A673 (cell line): ENCODE measurements at places on chromosomes 1 and 21.
A peak's percentile ranks its signal among the peaks of the same experiment; 100 is the strongest.

GRCh38 chr1:24381256-24381655 lies 32.3 kb downstream of the STPG1 start:
- no peak for DNase-seq

DNA sequence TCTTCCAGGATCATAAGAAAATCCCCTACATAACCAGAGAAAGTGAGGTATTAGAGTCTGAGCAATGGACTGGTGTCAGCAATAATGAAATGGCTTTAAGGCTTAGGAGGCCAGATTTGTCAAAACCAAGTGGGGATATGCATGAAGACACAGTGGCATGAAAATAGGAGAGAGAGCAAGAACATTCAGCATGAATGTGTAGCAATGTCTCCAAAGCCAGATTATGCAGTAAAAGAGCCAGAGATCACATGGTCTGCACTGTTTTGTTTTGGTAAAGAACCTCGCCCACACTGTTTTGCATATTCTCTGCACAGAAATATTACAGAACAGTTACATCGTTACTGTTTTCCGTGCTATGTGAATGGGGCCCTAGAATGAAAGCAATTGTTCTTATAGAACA lies 589.4 kb downstream of the PLPP3 start:
- no peak for DNase-seq

DNA sequence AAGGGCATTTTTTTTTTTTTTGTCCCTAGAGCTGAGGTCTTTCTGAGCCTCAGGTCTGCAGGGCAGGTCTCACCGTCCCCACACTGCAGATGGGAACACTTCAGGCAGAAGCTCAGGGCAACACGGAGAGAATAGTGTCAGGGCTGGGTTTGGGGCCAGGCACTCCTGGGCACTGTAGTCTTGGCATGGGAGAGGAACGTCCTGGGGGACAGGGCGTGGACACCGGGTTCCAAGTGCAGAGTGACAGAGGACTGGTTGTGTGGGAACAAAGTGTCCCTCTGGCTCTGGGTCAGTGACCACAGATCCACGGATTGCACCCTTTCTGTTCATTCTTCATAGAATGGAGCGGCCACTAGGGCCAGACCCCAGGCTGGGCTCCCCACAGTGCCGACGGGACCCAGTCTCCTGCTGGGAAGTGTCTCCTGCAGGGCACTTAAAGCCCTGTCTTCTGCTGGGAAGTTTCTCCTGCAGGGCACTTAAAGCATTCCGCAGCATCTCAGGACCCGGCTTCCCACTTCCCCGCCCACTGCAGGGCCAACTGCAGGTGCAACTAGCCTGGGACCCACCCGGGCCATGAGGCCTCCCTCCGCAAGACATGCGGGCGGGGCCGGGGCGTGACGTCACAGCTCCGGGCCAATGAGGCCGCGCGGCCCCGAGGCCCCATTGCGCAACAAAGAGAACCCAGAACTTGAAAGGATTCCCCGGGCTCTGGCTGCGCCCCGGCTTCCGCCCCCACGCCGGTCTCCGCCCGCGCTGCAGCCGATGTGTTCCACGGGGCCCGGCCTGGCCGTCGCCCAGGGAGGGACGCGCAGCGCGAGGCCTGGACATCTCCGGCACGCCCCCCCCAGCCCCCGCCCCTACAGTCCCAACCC lies 1.2 kb downstream of the GPR153 start:
- peak; percentile 87 for DNase-seq

DNA sequence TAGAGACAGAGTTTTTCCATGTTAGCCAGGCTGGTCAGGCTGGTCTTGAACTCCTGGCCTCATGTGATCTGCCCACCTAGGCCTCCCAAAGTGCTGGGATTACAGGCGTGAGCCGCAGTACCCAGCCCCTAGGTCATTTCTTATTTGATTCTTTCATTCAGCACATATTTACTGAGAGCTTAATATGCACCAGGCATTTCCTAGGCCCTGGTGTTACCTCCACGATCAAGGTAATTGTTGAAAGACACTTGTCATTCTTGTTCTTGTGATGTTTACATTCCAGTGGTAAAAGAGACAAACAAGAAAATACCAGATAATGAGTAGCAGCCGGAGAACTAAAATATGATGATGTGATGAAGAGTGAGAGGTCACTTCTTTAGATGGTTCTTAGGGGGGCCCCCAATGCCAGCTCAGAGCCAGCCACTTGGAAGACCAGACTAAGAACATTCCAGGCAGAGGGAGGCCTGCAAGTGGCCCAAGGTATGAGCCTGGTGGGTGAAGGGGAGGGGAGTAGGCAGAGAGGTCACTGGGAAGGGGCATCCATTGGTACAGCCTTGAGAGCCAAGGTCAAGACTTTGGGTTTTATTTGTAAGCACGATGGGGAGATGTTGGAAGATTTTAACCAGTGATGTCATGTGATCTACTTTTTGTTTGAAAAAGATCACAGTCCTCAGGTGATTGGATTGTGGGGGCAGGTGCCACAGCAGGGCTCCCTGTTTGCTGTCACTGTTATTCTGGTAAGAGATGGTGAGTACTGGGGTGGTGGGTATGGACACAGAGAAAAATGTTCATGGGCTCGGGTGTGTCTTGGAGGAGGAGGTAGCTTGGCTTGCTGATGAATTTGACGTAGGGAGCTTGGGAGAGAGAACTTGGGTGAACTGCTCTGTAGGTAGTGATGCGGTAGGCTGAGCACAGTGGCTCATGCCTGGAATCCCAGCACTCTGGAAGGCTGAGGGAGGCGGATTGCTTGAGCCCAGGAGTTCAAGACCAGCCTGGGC lies 18.7 kb downstream of the UBE2Q1 start:
- no peak for DNase-seq

- DNase-seq = no peak
Measured at GRCh38 chr1:232188318-232188717, 441.6 kb downstream of the SIPA1L2 start.

GRCh38 chr1:101073836-101074235 lies 48.3 kb upstream of the DPH5 start:
- no peak for DNase-seq

GRCh38 chr1:64425521-64425920 lies 44.4 kb upstream of the CACHD1 start:
- DNase-seq = no peak

DNA sequence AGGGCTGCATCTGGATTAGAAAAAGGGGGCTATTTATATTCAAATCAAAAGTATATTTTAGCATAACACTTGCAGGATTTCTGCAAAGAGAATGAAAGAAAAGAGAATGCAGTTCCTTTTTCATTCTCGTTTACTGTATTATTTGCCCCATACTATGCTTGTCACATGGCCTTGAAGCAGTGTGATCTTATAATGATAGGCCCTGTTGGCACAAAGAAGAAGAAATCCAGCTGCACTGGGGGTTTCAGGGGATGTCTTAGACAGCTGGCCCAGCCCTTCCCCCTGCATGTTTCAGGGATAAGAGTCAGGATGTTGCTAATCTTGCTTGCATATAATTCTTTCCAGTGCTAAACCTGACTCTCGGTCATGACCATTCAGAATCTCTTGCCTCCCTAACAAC lies 369.5 kb downstream of the SEC16B start:
- peak; percentile 29 for DNase-seq

DNA sequence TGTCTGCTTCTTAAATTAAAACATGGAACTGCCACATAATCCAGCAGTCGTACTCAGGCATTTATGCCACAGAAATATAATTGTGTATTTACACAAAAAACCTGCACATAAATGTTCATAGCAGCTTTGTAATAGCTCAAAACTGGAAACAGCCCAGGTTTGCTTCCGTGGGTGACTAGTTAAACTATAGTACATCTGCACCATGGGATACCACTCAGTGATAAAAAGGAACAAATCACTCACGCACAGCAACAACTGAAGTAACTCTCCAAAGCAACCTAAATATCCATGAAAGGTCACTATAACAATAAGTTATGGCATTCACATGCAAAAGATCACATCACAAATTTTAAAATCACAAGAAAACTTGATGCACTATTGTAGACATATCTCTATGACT lies 64.4 kb downstream of the KCNT2 start:
- no peak for DNase-seq

GRCh38 chr1:3034728-3035562 lies 13.7 kb downstream of the ACTRT2 start:
- no peak for DNase-seq

GRCh38 chr1:208349694-208350330 lies 105.6 kb upstream of the PLXNA2 start:
- no peak for DNase-seq

DNA sequence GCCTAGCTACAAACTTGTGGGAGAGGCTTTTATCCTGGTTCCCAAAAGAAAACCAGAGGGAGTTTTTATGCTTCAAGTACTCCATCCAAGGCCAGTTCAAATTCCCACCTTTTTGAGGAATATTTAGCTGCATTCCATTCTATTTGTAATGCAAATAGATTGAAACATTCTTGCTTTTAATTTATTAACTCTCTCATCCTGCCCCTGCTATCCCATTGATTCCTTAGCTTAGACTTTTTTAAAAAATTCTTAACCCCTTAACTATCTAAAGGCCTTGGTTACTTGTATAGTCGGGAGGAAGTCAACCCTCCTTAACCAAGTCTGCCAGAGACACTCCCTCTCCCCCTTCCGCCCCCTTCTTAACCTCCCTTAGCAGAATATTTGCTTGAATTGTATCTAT lies 2.5 kb upstream of the MOV10 start:
- DNase-seq = no peak

GRCh38 chr1:22889213-22889827 lies 83.3 kb downstream of the LACTBL1 start:
- peak; percentile 54 for DNase-seq
